ENCODE measurements at places on chromosomes 5 and 9.
A peak's percentile ranks its signal among the peaks of the same experiment; 100 is the strongest.

- DNase-seq = no peak
Observed at GRCh38 chr5:89043676-89044075, 160.7 kb upstream of the MEF2C start.

DNA sequence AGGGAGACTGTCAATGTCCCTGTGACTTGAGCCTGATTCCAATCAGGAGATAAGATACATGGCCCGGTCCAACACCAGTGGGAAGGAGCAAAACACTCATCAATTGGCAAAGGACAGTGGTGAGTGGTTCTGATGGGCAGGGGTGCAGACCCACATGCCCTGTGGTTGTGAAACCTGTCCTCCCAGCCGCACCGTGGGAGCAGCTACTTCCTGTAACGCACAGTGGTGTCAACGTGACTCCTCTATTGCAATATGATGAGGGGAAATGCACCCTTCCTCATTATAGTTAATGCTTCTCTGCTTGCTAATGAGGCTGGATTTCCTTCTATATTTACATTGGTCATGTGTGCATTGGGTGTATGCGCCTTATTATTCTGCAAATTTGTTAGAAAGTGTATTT is 223.0 kb downstream of the IRX1 start:
- DNase-seq = no peak

DNA sequence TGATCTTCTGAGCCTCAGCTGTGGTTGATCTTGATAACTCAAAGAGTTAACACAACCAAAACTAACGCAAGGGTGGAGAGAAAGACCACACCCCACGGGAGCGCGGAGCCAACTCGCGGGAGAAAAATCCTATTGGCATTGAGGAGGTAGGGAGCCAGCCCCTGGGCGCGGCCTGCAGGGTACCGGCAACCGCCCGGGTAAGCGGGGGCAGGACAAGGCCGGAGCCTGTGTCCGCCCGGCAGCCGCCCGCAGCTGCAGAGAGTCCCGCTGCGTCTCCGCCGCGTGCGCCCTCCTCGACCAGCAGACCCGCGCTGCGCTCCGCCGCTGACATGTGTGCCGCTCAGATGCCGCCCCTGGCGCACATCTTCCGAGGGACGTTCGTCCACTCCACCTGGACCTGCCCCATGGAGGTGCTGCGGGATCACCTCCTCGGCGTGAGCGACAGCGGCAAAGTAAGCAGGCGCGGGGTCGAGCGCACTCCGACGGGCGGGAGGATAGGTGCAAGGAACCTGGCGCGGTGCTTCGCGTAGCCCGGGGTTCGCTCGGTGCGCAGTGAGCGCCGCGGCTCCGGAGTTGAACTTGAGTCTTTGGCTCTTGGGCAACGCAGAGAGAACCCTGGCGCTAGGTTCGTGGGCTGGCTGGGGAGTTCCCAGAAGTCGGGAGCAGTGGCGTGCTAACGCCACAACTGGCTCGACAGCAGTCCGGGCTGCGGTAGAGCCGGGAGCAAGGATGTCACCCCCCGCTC is at the start of gene GDA:
Gene GDA, plus strand, starts transcription at position 210 of the 745 bp plus-strand sequence. Its CDS starts 120 bp downstream, at position 330.
- DNase-seq = no peak

DNA sequence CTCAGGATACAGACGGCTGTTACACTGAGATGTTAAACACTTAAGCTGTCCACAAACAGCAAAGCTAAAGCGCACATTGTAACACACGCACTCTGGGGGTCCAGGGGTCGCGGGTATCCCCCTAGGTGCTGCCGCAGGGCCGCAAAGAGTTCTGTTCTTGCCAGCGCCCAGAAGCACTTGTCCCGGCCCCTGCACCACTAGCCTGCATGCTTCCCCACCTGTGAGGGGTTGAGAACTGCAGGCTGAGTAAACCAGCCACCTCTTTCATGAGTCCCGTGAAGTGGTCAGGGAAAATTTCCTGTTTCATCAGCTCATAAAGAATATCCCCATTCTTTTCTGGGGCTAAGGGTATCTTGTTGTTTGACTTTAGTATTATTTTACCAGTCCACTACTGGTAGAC is 154.4 kb upstream of the FBXL17 start:
- no peak for DNase-seq

GRCh38 chr5:14440582-14441431 is 140.8 kb upstream of the OTULINL start:
- peak; percentile 93 for DNase-seq

- no peak for DNase-seq
Observed at GRCh38 chr5:155898284-155898683, 428.7 kb upstream of the SGCD start.

- no peak for DNase-seq
Observed at GRCh38 chr9:19074229-19074628, 25.0 kb downstream of the RRAGA start.

DNA sequence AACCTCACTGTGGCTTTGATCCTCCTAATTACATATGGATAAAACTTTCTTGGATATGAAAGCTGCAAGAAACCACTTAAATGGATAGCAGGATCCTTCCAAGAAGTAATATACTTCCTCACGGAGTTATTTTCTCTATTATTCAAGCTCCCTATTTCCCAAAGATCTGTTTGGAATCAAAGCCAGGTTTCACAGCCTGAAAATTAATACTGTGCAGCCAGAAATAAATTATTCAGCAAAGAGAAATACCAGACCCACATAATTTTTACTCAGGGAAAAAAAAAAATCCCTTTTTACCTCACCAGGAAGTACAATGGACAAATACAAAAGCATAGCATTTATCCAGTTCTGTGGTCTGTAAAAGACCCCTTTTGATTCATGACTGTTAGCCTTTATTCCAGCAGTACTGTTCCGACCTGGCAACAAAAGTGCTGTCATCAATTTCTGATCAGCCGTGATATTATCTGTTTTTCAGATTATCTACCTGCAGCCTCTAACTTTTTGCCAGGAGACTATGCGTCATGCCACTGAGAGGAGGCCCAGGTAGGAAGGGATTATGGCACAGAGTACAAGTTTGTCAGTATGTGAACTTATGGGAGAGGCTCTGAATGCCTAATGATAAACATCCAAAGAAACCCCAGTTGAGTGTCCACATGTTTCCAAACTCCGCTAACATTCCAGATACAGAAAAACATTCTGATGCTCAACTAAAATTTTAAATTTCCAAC is 57.0 kb downstream of the FBN2 start:
- no peak for DNase-seq

DNA sequence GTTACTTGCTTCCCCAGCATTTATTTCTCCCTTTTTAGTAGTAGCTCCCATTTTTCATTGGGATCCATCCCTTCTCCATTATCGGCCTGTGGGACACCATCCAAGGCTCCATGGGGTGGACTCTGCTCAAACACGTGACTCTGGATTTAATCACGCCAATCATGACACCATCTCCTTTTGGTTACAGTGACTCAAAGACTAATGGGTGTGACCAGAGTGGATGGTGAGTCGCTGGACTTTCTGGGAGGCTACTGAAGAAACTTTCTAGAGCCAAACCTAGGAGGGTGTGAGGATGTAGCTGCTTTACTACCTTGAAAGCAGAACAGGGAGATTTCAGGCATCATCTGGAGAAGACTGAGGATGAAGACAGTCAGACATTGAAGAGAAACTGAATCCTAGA is 93.1 kb downstream of the PJA2 start:
- DNase-seq = no peak

- no peak for DNase-seq
Observed at GRCh38 chr9:111158363-111158762, 120.1 kb upstream of the LPAR1 start.

GRCh38 chr5:120806202-120806601 is 342.1 kb downstream of the PRR16 start:
- no peak for DNase-seq

DNA sequence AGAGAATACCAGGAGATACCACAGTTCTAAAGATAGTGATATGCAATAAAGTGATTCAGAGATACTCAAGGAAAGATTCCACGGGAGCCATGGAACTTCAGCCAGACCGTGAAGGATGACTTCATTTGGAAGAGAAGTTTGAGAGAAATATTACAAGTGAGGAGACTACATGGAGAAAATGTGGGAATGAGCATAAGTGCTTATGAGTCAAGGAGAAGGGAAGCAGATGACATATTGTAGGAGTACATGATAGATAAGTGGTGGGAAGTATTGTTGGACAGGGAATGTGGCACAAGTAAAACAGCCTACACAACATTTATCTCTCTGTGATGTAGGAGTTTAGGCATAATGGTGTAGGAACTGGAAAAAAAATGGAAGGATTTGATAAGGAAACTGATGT is 122.1 kb upstream of the FBXL17 start:
- DNase-seq = no peak

- no peak for DNase-seq
Observed at GRCh38 chr9:6641961-6642360, 3.6 kb downstream of the GLDC start.

- no peak for DNase-seq
Observed at GRCh38 chr5:148912714-148913398, 86.4 kb downstream of the ADRB2 start.

GRCh38 chr5:82387819-82388166 is 109.6 kb upstream of the RPS23 start:
- no peak for DNase-seq

DNA sequence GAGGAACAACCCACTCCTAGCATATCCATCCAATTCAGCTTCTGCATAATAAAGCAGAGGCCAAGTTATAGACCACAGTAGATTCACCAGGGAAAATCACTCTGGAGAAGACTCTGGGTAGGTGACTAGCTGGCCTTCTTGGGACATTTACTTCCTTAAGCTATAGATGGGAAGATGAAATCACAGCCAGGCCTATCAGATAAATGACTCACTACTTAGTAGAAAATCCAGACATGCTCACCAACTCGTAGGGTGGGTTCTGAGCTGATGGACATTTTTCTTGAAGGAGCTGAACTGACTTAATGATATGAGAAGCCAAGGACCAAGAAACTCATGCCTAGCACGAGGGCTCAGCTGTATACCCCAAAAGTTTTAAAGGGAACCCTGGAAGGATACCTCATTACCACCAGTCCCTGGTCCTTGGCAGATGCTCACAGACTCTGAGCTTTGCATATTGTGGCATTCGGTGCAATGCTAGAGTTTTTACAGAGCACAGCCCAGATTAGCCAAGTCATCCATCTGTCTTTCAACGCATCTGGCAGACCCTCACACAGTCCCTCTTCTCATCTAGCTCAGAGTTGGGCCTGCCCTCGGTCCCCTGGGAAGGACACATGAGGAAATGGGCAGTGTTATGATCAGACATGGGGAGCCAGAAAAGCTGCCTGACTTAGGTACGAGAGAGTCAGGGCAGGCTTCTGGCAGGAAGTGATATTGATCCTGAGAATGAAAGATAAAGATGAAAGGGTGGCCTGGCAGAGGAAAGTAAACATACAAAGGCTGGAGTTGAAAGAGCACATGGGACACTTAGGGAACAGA is 15.0 kb downstream of the ACSL6 start:
- no peak for DNase-seq

- DNase-seq = no peak
Observed at GRCh38 chr9:92977279-92977678, 30.0 kb downstream of the FGD3 start.

DNA sequence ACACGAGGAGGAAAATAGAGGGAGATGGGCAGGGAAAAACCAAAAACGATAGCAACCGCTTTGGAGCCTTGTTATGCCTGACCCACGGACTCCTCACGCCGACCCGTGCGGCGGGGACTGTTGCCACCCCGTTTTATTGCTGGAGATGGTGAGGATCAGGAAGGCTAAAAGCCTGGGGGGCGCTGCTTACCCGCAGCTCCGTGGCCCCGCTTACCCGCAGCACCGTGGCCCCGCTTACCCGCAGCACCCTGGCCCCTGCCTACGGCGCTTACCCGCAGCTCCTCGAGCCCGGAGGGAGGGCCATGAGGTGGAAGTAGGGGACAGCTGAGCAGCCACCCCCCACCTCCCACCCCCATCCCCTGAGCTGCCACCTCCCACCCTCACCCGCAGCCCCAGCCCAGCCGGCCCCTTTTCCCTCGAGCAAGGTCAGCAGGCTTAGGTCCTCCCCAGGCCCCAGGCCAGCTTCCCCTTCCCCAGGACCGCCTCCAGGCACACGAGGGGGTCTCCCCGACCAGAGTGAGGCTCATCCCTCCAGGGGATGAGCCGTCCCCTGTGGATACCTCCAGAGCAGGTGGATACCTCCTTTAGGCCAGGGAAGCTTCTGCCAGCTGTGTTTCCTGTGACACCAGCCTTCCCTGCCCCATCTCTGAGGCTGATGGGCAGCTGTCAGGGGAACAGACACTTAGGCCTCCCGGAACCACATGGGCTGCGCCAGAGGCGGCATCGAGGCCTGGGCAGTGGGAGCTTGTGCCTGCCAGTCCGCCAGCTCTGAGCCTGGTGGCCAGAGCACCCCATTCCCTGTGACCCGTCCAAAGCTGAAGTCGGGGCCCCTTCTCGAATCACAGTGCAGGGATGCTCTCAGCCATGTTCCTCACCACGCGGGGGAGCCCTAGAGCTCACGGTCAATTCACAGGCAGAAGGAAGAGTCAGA is 92.3 kb downstream of the LMX1B start:
- peak; percentile 33 for DNase-seq

GRCh38 chr9:36392489-36392888 is 7.6 kb downstream of the RNF38 start:
- no peak for DNase-seq

- DNase-seq = no peak
Observed at GRCh38 chr5:55063899-55064298, 38.5 kb upstream of the GZMA start.

GRCh38 chr5:68922172-68922987 is 171.4 kb upstream of the SLC30A5 start:
- DNase-seq = no peak

- DNase-seq = no peak
Observed at GRCh38 chr5:171867786-171868185, 82.2 kb downstream of the SMIM23 start.

DNA sequence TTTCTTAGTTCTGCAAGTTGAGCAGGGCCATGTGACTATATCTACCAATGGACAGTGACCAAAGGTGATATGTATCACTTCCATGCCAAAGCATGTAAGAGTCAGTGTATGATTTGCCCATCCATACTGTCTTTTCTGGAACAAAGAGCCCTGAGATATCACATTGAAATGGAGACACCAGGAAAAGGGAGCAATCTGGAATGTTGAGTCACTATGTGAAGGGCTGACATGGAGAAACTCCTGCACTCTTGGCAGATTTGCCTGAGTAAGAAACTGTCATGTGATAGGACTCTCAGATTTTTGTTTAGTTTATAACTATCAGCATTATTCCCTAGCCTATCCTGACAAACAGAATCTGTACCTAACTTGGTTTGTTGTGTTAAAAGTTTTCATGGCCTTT is 29.8 kb upstream of the TMEM161B start:
- DNase-seq = no peak

- DNase-seq = no peak
Observed at GRCh38 chr5:39423331-39423751, 1.4 kb downstream of the DAB2 start.

GRCh38 chr5:121681229-121681855 is 170.3 kb upstream of the FTMT start:
- no peak for DNase-seq
